CD4-positive, alpha-beta T cell treated with Interleukin-15 for 4 hours (primary cell): ENCODE measurements at places on chromosomes 2 and 18.

DNA sequence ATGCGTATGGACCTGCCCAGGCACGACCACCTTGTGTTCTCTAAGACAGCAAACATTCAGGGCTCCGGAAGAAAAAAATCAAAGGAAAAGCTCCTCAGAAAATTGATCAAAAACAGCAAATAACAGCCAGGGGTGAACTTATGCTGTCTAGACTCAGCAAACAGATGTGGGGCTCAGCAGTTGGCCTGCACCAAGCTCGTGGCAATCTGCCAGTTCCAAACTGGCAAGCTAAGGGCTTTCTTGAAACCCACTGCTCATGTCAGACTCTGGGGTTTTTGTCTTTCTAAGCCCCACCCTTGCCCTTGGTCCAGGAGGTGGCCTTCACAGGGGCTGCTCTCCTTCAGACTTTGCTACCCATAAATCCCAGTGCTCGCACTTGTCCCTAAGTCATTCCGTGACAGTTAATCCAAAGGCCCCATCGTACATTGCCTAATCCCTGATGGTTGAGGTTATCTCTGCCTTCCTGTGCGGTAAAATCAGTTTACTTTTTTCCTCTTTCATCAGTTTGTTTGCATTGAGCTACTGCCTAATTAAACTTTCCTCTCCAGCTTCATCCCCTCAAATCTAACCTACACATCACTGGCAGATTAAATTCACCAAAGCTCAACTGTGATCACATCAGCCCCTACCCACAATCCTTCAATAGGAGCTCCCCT lies 408.0 kb downstream of the LRATD1 start:
- no peak for DNase-seq

GRCh38 chr2:129888896-129889295 lies 90.6 kb upstream of the RAB6C start:
- no peak for DNase-seq

DNA sequence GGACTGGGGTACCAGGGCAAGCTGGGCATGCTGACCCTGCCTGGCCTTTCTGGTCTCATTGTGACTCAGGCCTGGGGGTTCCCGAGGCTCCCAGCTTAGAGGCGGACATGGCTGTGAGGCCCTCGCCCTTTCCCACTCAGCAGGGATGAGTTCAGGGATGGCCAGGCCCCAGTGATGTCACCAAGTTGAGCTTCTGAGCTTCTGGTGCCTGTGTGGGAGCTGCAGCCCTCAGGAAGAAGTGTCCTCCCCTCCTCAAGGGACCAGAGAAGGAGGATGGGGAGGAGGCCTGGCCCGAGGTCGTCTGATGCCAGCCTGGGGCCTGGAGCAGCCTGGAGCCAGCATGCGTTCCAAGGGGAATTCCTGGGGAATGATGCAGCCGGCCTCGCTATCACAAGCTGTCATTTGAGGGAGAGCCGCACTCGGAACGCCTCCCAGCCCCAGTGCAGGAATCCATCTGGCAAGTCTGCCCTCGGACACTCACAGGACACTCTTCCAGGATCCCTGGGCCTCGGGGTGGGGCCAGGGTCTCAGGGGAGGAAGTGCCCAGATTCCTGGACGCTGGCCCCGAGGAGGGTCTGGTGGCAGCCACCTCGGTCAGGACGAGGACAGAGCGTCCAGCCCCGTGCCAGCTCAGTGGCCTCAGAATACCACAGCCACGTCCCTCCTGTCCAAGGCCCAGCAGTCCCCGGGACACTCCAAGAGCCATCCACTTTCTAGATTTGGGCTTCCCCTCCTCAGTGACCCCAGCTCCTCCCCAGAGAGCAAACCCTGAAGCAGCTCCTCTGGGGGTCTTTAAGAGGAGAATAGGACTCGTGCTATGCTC lies 61.2 kb upstream of the GPC1 start:
- DNase-seq, result no peak

DNA sequence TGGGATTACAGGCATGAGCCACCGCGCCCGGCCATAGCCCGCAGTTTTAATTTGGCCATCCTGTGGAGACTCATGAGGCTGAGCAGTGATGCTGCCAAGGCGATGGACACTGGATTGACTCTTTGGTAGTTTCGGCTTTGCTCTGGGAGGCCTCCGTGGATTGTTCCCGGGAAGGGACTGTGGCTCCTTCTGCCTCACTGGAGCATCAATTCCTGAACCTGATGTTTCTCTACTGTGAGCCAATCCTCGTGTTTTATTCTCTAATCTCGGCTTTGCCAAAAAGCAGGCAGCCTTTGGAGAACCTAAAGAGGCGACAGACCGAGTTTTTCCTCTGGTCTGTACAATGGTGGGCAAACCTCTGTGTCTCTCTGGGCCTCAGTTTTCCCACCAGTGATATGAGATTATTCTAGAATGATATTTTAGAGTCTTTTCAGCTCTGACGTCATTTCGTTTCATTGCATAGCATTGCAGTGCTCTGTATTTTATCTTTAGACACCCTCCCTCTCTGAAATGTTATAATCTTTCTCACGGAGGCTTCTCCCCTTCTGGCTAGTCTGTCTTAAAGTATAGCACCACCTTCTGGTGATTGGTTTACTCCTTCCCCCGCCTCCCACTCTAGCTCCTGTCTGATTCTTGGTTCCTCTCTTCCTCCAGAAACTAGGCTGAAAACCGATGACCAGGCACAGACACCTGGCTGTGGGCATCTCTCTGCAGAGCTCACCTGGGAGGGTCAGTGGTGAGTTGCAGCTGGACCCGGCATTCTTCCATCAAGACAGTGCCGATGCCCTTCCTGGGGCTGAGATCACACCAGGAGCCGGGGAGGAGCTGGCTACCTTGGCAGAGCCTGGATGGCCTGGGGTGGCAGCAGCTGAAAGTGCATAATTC lies 341.3 kb downstream of the MYCN start:
- no peak for DNase-seq
